ENCODE measurements at places on chromosomes 5 and 9.

DNA sequence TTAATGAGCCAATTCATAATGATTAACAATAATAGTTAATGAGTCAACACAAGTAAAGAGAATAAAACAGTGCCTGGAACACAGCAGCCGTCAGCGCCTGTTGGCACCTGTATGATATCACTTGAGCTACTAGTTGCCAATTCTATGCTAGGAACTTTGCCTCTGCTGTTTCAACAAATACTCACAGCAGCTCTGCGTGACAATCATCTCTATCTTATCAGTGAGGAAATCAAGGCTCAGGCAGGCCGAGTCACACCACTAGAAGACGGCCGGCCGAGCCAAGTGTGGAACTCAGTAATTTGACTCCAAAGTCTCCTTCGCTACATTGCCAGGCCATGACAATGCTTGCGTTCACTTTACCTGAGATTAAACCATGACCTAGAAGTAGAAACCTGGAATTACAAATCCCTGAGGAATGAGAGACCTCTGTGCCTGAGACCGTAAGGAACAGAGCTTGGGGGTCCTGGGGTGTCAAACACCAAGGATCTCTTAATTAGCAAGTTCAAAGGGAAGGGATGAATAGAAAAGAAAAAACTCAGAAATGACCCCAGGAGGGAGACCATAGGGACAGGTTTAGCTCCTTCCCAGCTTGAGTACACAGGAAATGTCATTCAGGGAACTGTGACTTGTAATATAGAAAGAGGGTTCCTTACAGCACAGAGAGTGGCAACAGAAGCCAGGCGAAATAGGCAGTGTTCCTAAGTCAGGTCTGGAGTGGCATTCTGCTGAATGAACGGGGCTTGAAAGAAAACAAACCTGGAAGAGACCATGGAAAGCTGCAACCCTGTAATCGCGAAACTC, 109.1 kb downstream of the SUSD1 start:
- no peak for DNase-seq

- no peak for DNase-seq
These were observed 2.4 kb upstream of the TOR1A start for GRCh38 chr9:129826344-129826743.

- DNase-seq, result no peak
These were observed 11.6 kb upstream of the PAPPA start for GRCh38 chr9:116141864-116142561.

GRCh38 chr9:116674210-116674980, 12.7 kb upstream of the TRIM32 start:
- DNase-seq, result no peak

DNA sequence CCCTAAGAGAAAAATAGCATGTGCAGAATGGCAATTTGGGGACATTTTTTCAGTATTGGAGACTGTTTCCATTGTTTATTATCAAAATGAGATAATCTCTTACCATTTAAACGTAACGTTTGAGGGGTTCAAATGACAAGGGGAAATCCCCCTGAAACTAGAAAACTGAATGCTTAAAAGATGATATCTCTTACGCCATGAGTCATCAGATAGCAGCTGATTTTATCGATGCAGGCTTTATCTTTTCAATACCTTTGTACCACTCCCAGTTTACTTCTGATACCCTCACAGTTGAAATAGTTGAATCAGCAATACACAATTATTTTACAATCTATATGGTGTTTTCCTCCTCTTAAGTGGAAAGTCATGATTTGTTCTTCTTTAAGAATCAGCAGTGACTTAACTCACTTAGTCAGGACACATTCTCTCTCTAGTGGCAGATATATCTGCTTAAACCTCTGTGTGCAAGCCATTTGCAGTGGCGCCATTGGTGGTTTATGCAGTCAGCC, 29.2 kb downstream of the OSMR start:
- no peak for DNase-seq

DNA sequence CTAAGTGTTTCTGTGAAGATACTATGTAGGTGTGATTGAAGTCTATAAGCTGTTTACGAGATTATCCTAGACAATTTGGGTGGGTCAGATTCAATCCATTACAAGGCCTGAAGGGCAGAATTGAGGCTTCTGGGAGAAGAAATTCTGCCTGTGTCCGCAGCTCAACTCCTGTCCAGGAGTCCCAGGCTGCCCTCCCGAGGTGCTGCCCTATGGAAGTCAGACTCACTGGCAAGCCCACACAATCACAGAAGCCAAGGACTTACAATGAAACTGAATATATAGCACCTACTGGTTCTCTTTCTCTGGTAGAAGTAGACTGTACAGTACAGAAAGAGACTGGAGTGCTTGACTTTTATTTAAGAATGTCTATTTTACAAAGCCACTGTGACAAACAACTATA, 74.5 kb downstream of the EPB41L4A start:
- no peak for DNase-seq

DNA sequence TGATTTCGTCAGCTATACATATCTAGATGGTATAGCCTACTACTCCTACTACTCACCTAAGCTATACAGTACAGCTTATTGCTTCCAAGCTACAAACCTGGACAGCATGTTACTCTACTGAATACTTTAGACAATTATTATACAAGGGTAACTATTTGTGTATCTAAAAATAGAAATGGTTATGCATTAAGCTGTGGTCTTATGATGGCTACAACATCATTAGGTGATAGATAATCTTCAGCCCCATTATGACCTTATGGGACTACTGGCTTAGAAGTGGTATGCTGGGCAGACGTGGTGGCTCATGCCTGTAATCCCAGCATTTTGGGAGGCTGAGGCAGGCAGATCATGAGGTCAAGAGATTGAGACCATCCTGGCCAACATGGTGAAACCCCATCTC, 40.2 kb downstream of the CERT1 start:
- no peak for DNase-seq

DNA sequence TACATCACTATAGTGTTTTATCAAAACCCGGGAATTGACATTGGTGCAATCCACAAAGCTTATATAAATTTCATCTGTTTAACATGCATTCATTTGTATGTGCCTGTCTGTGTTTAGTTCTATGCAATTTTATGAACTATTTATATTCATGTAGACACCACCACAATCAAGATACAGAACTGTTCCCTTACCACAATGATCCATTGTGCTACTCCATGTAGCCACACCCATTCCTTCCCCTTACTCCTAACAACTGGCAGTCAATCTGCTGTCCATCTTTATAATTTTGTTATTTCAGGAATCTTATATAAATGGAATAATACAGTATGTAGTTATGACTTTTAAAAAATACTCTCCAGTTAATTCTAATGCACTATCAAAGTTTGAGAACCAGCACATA, 389.5 kb downstream of the HTR1A start:
- DNase-seq, result no peak

DNA sequence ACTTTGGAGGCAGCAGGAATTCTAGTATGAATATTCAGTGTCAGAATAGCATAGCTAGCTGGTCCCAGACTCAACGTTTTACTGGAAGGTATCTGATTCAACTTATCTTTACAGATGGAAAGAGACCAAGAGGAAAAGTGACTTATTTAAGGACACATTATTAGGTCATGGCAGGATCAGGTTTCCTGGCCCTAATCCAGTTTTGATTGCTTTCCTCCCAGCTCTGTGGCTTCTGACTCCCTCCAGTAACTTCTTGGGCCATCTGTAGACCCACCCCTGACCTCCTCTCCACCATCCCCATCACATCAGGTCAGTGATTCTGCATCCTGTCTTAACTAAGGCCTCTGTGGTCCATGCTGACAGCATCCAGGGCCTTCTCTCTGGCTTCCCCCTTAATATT, 38.4 kb downstream of the SH3TC2 start:
- no peak for DNase-seq

DNA sequence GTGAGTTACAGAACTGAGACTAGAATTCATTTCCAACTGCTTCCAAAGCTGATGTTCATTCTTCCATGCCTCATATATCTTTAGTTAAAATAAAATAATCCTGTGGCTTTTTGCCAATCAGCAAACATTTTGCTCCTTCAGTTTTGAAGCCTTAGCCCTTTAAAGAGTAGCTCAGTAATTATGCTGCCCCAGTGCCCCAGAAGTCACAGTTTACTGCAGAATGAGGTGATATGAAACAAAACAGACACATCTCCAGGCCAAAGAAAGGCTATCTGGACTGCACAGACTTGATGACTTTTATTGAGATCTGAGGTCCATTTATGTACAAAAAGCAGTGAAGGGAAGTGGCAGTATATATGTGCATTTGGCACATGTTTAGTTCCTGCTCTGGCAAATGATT, 285.8 kb upstream of the ZNF462 start:
- DNase-seq, result no peak

DNA sequence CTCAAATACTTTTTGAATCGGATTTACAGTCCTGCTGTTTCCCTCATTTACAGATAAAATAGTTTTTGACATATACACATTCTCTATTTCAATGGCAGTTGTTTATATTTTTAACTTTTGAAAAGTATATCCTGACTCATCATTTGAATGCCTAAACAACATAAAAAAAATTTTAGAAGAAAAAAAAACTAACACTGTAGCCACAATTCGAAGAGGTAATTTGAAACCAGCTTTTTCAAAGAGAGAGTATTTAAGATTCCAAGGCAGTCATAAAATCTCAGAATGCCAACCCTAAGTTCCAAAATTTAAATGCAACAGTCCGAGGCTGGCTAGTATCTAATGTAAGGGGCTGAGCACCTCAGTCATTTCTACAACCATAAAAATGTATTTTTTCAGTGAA, 626.8 kb downstream of the DNAH5 start:
- DNase-seq, result no peak

GRCh38 chr9:114321759-114322158, 1.1 kb upstream of the ORM1 start:
- no peak for DNase-seq

DNA sequence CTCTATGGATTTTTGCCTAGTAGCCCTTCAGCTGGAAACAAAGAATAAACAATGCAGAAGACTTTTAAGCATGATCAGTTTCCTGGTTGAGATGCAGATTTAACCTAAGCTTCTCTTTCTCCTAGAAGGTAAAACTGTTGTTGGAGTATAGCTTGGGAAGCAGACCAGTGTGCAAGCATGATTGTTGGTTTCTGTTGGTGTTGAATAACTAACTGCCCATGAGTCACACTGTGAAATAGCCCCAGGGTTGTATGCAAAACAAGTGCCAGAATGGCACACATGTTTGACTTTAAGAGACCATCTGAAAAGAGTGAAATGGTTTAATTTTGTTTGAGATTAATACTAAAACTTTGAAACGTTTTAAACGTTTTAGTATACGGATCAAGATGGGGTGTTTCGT, 227.1 kb downstream of the ARHGEF28 start:
- DNase-seq, result no peak

- DNase-seq, result peak; percentile 93
These were observed 33.7 kb downstream of the USP20 start for GRCh38 chr9:129868872-129869486.

GRCh38 chr5:84218546-84218945, 166.1 kb downstream of the EDIL3 start:
- no peak for DNase-seq

Data from Jurkat, Clone E6-1 (cell line).